Stimulated activated CD8-positive, alpha-beta memory T cell treated with anti-CD3 and anti-CD28 coated beads, Interleukin-2, amount 100 ng/mL, for 48 hours (primary cell): ENCODE measurements at places on chromosomes 16 and 17.

DNA sequence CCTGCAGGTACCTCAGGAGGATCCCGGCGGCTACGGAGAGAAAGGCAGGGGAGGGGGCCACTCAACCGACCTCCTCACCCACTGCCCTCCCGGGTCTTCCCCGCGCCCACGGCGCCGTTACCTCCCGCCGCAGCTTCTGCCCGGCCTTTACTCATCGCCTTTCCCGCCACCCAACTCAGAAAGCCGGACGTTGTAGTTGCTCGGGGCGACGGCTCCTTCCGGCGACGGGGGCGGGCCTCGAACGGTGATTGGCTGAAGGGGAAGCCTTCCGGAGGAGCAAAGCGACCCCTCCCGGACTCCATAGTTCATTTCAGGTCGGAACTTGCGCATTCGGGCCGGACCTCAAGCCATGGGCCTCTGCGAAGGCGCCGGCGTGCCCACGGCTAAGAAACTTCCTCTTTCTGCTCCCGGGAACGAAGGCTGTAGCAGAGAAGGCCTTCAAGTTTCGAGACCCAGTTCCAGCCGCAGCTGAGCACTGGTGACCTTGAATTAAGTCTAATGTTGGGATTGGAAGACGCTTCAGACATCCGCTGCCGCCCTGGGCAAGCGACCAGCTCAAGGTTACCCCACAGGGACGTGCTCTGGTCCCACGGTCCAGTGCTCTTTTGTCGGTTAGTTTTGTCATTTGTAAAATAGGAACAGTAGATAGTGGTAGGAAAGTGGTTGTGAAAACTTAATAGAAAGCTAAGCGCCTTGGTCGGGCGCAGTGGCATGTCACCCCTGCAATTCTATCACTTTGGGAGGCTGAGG, at the start of gene PSMC3IP:
Gene PSMC3IP (minus strand): TSS at position 198 of the 750 bp plus-strand sequence. CDS start 43 bp downstream, at position 155.
- peak; percentile 94 for DNase-seq

DNA sequence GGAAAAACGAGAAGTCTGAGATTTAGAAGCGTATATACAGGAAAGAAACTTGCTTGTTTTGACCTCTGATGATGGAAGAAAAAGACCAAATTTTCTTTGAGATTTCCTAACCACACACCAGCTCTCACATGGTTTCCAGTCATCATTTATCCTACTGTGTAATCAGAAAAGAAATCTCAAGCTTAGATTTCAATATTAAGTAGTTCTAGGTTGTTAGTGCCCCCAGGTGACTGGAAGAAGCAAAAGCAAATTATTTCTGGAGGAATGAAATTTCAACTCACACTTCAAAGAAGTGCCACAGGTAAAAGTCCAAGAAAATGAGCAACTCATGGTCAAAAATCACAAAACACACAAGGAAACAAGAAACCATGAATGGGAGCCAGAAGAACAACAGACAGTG, 51.8 kb upstream of the KDM6B start:
- no peak for DNase-seq

DNA sequence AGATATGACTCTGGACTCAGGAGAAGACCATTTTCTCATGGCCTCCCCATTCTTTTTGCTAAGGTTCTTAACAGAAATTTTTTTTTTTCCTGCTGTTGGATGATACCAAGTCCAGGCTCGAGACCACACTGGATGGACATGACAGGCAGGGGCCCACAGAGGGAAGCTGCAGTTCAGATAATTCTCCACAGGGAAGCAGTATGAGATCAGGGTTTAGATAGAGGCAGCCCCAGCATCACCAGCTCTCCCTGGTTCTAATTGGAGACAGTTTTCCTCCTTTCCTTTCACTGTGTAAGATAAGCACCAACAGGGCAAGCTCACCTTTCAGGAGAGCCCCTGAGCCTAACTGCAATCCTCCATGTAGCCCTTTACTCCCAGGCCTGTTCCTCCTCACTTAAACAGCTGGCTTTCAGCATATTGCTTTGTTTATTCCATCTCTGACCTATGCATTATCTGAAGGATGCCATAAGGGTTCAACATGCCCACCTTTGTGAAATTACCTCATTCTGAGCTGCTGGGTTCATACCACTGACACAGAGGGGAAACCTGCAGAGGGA, 108.1 kb downstream of the SNX11 start:
- DNase-seq, result no peak

DNA sequence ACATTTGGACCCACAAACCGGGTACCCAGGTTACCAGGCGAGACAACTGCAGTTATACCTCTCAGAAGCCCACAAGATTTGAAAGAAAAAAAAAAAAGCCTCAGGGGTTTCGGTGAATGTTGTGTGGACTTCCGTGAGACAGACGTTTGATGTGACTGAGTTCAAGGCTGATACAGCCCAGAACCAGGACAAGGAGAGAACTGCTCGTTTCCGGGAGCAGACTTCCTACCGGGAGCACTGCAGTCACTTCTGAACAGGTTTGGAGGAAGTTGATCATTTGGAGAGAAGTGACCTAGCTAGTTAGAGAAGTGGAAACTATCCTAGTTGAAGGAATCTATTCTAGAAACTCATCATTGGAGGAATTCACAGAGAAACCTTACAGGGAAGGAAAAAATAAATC, 847 bp downstream of the CKLF start:
- DNase-seq, result no peak

DNA sequence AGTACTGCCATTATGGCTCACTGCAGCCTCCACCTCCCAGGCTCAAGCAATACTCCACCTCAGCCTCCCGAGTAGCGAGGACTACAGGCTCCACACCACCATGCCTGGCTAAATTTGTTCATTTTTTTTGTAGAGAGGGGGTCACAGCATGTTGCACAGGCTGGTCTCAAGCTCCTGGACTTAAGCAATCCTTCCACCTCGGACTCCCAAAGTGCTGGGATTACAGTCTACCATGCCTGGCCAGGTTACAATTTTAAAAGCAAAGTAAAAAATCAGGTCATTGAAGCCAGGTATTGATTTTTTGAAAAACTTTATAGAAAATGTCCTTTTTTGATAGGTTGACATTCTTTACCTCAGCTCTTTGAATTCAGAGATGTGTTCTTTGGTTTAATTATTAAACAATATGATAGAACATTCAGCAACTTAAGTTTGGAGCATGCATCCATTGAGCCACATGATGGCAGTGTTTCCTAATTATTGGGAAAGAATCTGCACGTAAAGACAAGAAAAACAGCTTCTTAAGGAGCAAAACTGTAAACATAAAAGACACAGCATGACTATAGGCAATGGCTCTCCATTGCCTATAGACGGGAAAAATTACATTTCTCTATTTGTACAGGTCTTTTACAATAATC, 1.7 kb upstream of the SLC16A11 start:
- no peak for DNase-seq

GRCh38 chr16:69078073-69078472, 27.4 kb upstream of the HAS3 start:
- DNase-seq, result no peak

DNA sequence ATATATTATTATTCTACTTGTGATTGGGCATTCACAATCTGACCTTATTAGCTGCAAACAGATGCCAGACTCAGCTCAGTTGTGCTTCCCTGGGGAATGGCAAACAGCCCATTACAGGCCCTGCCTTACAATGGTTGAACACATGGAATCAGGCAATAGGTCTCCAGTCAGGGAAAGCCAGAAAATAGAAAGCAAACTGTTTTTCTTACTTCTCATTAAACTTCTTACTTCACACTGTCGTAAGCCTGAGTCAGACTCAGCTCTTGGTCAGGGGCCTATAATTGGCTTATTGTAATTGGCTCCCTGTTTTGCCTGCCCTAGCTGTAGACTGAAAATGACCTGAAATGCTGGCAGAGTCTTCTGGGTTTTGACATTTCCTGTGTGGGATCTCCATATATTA, 77.0 kb upstream of the CA10 start:
- no peak for DNase-seq

DNA sequence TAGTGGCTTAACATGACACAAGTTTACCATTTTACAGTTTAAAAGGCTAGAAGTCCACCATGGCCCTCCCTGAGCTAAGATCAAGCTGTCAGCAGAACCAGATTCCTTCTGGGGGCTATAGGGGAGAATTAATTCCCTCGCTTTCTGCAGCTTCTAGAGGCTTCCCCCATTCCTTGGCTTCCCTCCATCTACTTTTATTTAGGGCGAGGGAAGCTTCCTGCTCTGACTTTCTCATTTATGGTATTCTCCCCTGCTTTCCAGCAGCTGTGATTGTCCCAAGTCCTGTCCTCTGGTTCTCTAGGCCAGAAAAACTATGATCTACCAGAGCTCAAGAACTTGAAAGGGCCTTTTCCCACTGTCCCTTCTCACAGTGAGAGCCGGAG, 4.3 kb downstream of the CETP start:
- no peak for DNase-seq

DNA sequence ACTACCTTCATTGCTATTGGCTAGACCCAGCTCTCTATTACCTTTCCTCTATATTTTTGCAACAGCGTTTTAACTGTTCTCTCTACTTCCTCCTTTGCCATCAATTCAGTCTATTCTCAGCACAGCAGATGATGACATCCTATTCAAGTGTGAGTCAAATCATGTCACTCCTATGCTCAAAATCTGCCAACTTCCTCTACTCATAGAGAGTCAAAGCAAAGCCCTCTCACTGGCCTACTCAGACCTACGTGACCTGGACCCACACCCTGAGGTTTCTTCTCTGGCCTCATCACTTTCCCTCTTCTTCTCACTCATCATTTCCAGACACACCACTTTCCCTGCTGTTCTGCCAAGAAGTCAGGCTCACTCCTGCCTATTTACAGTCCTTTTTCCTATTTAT, 289.0 kb upstream of the AXIN2 start:
- DNase-seq, result no peak

- DNase-seq, result no peak
Observed at GRCh38 chr16:14600164-14600563, 29.9 kb downstream of the PARN start.

- DNase-seq, result no peak
Observed at GRCh38 chr16:69775563-69775962, 13.4 kb downstream of the WWP2 start.

- no peak for DNase-seq
Observed at GRCh38 chr17:47220531-47220999, 11.4 kb downstream of the MYL4 start.

DNA sequence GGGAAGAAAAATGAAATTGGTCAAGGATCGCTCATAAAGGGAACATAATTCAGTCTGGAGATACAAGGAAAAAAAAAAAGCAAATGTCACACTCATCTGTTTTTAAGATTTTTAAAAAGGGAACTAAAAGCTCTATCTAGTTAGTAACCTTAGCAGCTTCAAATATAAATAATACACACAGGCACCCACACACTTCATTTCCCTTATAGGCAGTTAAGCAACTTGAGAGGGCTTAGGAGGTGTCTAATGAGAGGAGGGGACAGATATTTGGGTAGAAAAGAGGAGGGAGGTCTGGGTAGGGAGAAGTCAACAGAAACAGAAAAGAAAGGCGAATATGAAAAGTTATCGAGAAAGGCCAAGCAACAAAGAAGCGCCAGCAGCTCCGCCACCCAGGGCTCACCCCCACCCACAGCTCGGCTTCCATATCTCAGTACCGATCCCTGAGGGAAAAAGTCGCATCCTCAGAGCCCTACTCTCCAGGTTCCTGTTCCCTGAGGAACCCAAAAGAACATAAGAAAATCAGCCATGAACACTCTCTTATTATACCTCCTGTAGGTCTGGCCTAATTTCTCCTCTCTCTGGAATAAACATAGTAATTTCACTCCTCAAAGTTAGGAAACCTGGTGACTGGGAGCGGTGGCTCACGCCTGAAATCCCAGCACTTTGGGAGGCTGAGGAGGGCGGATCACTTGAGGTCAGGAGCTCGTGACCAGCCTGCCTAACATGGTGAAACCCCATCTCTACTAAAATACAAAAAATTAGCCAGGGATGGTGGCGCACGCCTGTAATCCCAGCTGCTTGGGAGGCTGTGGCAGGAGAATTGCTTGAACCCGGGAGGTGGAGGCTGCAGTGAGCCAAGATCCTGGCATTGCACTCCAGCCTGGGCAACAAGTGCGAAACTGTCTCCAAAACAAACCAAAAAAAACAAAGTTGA, 69.6 kb upstream of the RCVRN start:
- no peak for DNase-seq

DNA sequence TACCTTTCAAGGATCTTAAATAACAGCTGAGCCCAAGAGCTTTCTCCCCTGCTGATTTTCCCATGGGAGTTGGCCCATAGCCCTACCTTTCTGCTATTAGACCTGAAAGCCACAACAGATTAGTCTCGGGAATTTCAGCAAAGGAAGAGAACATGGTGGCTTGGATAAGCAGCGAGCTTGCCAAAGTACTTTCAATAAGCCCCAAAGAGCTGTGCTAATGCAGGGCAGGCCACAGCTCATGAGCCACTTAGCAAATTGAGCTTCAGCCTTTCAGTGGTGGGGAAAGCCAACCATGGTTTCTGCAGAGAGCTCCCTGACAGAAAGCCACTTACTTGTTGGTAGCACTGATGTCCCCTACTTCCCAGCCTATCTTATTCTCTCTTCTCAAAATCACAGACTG, 217.8 kb upstream of the IRX5 start:
- no peak for DNase-seq

GRCh38 chr17:16437083-16437482, 21.7 kb downstream of the TRPV2 start:
- no peak for DNase-seq

GRCh38 chr16:66402166-66402565, 24.9 kb upstream of the BEAN1 start:
- no peak for DNase-seq

GRCh38 chr16:67451704-67452435, 20.9 kb downstream of the HSD11B2 start:
- no peak for DNase-seq

DNA sequence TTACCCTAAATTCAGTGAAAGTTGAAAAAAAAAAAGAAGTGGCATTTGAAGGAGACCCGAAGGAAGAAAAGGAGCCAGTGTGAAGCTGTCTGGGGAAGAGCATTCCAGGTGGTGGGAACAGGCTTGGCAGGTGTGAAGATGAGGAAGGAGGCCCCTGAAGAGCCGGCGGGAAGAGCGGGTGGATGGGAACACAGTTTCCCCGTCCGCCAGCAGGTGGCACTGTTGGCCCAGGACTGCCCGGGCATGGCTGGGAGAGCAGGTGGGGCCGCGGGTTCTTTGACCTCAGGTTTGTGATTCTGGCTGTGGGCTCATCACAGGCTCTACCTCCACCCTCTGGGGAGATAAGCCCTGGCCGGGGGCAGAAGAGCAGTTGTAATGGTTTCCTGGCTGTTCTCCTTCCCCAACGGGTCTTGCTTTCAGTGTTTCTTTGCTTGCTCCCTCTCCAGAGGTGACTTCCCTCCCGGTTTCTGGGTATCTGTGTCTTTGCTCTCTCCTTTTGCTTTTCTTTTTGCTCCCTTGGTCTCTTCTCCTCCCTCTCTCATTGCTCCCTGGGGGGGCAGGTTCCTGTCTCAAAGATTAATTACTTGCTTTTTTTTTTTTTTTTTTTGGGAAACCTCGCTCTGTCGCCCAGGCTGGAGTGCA, 32.3 kb downstream of the RAP1GAP2 start:
- peak; percentile 72 for DNase-seq

DNA sequence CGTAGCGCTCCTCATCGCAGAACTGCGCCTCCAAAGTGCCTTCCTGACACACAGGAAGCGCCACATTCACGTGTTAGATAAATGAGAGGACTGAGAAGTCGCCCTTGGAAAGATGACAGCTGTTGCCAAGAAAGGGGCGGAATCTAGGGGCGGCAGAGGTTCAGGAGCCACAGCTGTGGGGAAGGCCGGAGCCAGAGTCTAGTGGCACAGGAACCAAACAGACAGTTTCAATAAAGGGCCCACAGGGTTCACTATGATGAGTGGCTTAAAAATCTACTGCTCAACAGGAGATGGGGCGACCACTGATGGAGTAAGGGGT, 4.7 kb downstream of the FLCN start:
- no peak for DNase-seq
